ENCODE measurements at places on chromosomes 7 and 10. TPM values are rescaled to one million over a fixed set of nuclear protein-coding genes. Genes with fewer than 3 reads are reported as not detected.

Gene RARRES2
- total RNA-seq: 193 TPM

DNA sequence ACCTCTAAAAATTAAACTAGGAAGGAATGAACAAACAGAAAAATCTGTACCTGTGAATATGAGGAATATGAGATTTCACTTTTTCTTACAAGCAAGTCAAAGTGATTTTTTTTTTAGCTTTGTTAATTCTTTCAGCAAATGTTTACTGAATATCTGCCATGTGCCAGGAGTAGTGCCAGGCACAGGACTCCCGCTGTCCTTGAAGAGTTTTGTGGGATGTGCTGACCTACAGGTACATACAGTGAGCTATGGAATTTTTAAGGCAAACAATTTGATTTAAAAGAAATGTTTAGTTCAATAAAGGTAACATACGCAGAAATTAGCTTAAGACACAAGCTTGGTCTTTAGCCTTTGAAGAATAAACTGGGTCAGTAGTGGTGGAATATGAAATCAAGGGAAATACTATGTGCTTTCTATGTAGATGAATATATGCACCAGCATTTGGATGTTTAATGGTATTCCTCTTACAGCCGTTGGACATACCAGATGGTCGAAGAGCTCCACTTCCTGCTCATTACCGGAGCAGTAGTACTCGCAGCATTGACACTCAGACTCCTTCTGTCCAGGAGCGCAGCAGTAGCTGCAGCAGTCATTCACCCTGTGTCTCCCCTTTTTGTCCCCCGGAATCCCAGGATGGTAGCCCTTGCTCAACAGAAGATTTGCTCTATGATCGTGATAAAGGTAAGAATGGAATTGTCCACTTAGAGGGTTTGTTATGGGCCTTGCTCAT is 102.0 kb downstream of the GLCCI1 start:
- no peaks in the 10 kb centered on the region for H3K27me3 ChIP-seq
- no peaks in the 10 kb centered on the region for H3K4me1 ChIP-seq
- no peak overlapping the region for H3K27ac ChIP-seq
- DNase-seq: no peak
- no peaks in the 10 kb centered on the region for H3K36me3 ChIP-seq

Gene CYP26C1
- 0.39 TPM for total RNA-seq

Gene PHTF2
- total RNA-seq: 26.2 TPM

Gene ADD3
- 60.1 TPM for total RNA-seq

DNA sequence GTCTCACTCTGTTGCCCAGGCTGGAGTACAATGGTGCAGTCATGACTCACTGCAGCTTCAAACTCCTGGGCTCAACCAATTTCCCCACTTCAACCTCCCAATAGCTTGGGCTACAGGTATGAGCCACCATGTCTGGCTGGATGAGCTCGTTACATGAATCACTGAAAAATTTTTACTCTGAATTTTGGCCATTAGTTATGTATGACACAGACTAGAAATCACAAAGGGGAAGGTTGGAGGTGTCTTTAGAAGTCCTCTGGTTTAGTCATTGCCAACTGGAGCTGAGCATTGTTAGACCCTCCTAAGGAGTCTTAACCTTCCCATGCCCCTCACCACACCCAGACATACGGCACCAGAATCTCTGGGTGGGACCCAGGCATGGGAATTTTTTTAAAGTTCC is 34.7 kb downstream of the SVIL start:
- H3K27ac ChIP-seq: peak overlapping the region; percentile 67
- H3K4me1 ChIP-seq: peaks cover 95% of the 10 kb centered on the region
- no peak overlapping the region for H3K4me3 ChIP-seq
- no peak for DNase-seq
- H3K27me3 ChIP-seq: no peaks in the 10 kb centered on the region

GRCh38 chr7:115328018-115328417 is 406.1 kb downstream of the MDFIC start:
- H3K27me3 ChIP-seq: no peaks in the 10 kb centered on the region
- no peaks in the 10 kb centered on the region for H3K36me3 ChIP-seq
- DNase-seq: no peak

DNA sequence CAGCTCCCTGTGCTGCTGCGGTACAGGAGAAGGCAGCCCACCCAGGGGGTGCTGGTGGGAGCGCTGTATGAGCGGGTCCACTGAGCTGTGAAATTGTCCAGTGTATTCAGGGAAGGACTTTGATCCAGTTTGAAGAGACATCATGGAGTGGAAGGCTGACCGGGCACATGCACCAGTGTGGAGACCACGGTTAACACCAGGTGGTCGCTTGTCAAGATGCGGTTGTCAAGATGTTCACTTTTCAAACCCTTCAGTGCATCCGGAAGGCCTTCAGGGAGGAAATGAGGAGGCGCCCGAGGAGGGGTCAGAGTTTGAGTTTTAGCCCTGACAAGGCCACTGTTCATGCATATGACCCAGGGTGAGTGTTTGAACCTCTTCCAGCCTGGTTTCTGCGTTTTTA is 6.1 kb downstream of the DOCK1 start:
- no peak overlapping the region for H3K4me3 ChIP-seq
- H3K36me3 ChIP-seq: no peaks in the 10 kb centered on the region
- DNase-seq: no peak
- no peak overlapping the region for H3K27ac ChIP-seq

- DNase-seq: no peak
- H3K4me3 ChIP-seq: no peak overlapping the region
- peaks cover 89% of the 10 kb centered on the region for H3K36me3 ChIP-seq
- H3K27me3 ChIP-seq: no peaks in the 10 kb centered on the region
- peak overlapping the region; percentile 35 for H3K27ac ChIP-seq
Observed at GRCh38 chr7:503575-504111, 16.0 kb downstream of the PDGFA start.

GRCh38 chr10:62072901-62073300 is 171.4 kb downstream of the ARID5B start:
- no peak overlapping the region for H3K4me3 ChIP-seq
- DNase-seq: no peak
- no peaks in the 10 kb centered on the region for H3K27me3 ChIP-seq

DNA sequence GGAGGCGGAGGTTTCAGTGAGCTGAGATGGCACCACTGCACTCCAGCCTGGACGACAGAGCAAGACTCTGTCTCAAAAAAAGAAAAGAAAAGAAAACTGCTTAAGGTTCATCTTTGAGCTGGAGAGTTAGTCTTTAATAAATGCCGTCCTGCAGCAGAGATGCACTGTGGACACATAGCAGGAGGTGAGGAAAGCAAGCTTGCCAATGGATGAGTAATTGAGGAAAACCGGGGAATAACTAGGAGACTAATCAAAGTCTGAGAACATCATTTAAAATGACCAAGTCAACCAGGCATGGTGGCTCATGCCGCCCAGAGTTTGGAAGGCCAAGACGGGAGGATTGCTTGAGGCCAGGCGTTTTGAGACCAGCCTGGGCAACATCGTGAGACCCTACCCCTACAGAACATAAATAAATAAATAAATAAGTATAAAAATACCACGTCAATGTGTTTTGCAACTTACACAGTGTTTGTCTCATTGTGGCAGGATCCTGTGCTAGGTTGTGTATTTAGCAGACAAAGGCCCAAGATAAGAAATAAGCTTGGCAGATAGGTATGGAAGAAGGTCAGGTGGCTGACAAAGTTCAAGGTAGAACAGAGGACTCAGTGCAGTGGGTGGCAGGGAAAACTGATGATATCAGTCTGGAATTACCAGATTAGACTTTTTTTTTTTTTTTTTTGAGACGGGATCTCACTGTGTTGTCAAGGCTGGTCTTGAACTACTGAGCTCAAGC is 115.7 kb upstream of the KMT2C start:
- H3K27me3 ChIP-seq: no peaks in the 10 kb centered on the region
- no peaks in the 10 kb centered on the region for H3K36me3 ChIP-seq
- H3K27ac ChIP-seq: no peak overlapping the region
- H3K4me3 ChIP-seq: no peak overlapping the region
- no peak for DNase-seq
- H3K4me1 ChIP-seq: no peaks in the 10 kb centered on the region

GRCh38 chr10:65670087-65670486 is 1255.7 kb upstream of the LRRTM3 start:
- H3K27me3 ChIP-seq: no peaks in the 10 kb centered on the region
- DNase-seq: no peak
- H3K4me3 ChIP-seq: no peak overlapping the region
- H3K36me3 ChIP-seq: no peaks in the 10 kb centered on the region
- no peaks in the 10 kb centered on the region for H3K4me1 ChIP-seq

DNA sequence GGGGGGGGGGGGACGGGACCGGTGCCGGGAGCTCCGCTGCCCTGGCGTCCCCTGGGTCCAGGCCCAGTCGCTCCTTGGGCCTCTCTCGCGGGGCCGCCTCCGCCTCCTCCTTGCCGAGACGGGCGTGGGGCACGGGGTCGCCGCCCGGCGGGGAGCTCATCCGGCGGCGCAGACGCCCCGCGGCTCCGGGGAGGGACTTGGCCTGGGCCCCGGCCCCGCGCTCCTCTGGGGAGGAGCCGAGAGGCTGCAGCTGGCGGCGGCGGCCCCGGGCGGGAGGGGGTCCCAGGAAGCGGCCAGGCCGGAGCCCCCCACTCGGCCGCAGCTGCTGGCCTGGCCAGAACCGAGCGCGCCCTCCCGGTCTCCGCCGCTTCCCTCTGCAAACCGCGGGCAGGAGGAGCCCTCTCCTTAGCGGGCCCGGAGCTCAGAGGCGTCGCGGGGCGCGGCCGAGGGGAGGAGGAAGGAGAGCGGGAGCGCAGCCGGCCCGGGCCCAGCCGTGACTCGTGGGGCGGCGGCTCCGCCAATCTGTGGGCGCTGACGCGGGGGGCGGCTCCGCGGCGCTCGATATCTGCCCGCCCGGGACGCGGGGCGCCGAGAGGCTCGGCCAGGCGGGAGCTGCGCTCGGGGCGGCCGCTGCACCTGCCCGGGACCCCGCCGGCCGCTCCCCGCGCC is at the start of gene FAM20C:
Gene FAM20C, plus strand, starts transcription at position 591 of the 669 bp plus-strand sequence. CDS start 629 bp downstream, outside the sequence.
- H3K4me3 ChIP-seq: peak within 1 kb of the TSS; percentile 80
- peaks cover 50% of the 10 kb centered on the region for H3K4me1 ChIP-seq

GRCh38 chr7:28623105-28623730 is 210.9 kb downstream of the CREB5 start:
- no peak for DNase-seq
- H3K27ac ChIP-seq: no peak overlapping the region
- H3K36me3 ChIP-seq: no peaks in the 10 kb centered on the region

Gene FANK1
- 2.6 TPM for total RNA-seq

DNA sequence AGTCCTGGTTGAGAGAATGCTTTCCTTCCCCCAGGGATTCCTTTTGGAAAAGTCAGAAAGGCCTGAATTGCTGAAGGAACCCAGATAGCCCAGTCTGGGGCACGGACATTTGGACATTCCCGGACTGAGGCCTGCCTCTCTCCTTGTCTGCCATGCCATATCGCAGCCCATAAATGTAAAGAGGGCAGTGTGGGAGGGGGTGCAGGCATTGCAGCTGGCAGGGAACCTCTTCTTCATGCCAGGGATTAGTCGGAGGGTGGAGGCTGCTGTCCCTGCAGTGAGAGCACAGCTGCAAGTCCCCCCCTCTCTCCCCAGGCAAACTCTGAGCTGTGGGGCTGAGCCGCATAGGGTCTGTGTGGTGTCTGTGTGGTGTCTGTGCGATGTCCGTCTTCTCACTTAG is 486.0 kb upstream of the MKI67 start:
- H3K27ac ChIP-seq: no peak overlapping the region
- no peaks in the 10 kb centered on the region for H3K36me3 ChIP-seq
- no peaks in the 10 kb centered on the region for H3K27me3 ChIP-seq
- no peaks in the 10 kb centered on the region for H3K4me1 ChIP-seq
- DNase-seq: peak; percentile 90
- no peak overlapping the region for H3K4me3 ChIP-seq

Gene ANK3
- 26.8 TPM for total RNA-seq

DNA sequence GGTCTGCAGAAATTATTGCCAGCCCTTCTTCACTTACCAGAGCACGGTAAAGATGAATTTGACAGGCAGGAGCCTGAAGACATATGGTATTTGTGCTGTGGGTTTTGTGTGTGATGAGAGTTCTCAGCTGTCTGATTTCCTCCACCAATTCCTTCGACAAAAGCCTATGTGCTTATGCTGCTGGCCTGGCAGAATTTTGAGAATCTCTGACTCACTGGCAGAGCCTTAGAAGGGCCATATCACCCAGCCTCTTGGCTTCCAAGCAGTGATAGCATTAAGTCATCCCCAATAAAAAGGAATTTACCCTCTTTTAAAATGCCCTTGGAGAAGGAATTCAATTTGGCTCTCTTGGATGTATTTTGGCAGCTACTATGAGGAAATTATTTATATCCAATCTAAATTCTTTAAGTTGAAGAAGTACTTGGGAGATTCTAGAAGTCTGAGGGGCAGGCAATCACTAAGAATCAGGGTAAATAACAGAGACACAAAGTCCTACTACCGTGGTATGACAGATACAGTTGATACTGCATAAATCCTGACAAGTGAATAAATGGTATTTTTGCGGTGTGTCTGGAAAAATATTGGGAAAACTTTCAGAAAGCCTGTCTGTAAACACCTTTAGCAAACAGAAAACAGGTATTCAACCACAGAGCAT is 68.6 kb upstream of the EFCAB10 start:
- DNase-seq: no peak
- peaks cover 30% of the 10 kb centered on the region for H3K4me1 ChIP-seq
- no peaks in the 10 kb centered on the region for H3K36me3 ChIP-seq
- H3K4me3 ChIP-seq: no peak overlapping the region

GRCh38 chr7:3981281-3981680 is 680.2 kb downstream of the SDK1 start:
- no peak overlapping the region for H3K27ac ChIP-seq
- no peaks in the 10 kb centered on the region for H3K27me3 ChIP-seq
- no peaks in the 10 kb centered on the region for H3K36me3 ChIP-seq

- H3K4me1 ChIP-seq: no peaks in the 10 kb centered on the region
- H3K4me3 ChIP-seq: no peak overlapping the region
- no peaks in the 10 kb centered on the region for H3K27me3 ChIP-seq
- H3K36me3 ChIP-seq: no peaks in the 10 kb centered on the region
Observed at GRCh38 chr7:30990673-30991170, 27.0 kb downstream of the GHRHR start.

Gene TOMM7
- 289 TPM for total RNA-seq

- no peaks in the 10 kb centered on the region for H3K27me3 ChIP-seq
- no peak overlapping the region for H3K27ac ChIP-seq
- DNase-seq: peak; percentile 70
- no peak overlapping the region for H3K4me3 ChIP-seq
- H3K4me1 ChIP-seq: no peaks in the 10 kb centered on the region
- no peaks in the 10 kb centered on the region for H3K36me3 ChIP-seq
Observed at GRCh38 chr7:31692451-31692850, 5.4 kb downstream of the PPP1R17 start.

- H3K27me3 ChIP-seq: no peaks in the 10 kb centered on the region
- no peak overlapping the region for H3K4me3 ChIP-seq
- no peak for DNase-seq
- peaks cover under 1% of the 10 kb centered on the region for H3K36me3 ChIP-seq
- H3K4me1 ChIP-seq: peaks cover 16% of the 10 kb centered on the region
Observed at GRCh38 chr7:148746135-148746534, 47.4 kb downstream of the CUL1 start.

Gene ECHS1
- 77.7 TPM for total RNA-seq

Data from esophagus muscularis mucosa (tissue), 4 donors.